ENCODE measurements at places on chromosomes 13 and 19.

- no peak for DNase-seq
These were observed 68.6 kb upstream of the SCEL start for GRCh38 chr13:77466753-77467422.

- no peak for DNase-seq
These were observed 687 bp upstream of the HRC start for GRCh38 chr19:49155820-49156346.

DNA sequence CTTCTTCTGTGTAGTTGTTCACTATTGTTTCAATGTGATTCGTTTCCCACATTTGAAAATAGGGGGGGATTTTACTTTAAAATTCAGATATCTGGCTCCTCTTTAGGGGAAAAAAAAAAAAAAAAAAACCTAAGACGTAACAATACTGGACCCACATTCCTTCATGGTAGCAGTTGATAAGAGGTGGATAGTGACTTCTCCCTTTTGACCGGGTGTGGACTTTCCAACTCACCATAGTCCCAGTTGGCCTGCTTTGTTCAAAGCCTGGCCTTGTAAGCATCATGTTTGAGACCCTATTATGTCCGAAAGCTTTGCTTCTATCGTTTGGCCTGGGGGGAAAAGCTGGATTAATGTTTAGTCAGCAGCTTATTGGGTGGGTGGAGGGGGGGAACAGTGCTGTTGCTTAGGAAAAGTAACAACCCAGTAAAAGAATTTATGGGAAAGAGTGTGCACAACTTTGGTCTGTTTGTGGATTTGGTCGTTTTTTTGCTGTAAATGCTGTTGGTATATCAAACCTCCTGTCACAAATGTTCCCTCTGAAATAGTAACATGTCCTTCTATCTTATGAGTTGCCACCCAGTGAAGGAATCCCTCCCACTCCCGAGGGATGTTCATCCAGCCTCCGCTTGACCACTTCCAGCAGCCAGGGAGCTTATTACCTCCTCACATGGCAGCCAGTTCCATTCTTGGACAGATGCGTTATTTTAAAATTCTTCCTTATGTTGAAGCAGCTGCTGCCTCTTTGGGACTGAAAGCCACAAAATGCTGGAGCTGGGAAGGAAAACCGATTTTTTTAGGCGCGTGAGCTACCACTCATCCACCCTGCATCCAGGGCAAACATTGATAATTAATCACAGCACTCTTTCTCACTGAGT lies 10.4 kb downstream of the SAMD4B start:
- no peak for DNase-seq

DNA sequence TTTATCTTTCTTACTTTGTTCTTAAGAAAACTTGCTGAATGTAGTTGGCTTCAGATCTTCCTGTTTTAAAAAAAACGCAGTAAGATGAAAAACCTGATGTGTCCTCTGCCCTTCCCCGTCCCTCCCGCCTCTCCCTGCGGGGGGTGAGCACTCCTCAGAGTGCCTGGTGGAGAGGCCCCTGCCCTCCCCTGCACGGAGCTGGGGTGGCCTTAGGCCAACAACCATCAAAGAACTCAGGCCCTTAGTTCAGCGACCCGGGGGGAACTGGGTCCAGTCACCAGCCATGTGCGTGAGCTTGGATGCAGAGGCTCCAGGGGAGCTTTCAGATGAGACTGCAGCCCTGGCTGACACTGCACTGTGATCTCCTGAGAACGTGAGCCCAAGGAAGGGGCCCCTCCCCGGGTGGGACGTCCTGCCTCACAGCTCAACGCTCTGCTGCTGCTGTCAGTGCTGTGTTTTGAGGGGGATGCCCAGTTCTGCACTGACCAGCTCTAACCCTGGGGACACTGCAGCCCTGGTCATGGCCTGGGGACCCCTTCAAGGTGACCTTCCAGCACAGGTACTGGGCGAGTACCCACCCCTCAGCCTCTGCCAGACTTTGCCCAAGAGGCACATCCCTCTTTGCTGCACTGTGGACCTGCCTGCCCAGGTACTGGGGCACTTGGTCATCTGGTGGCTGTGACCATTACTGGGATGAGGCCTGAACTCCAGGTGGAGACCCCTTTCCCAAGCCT lies 42.7 kb downstream of the ANKRD10 start:
- DNase-seq, result no peak

DNA sequence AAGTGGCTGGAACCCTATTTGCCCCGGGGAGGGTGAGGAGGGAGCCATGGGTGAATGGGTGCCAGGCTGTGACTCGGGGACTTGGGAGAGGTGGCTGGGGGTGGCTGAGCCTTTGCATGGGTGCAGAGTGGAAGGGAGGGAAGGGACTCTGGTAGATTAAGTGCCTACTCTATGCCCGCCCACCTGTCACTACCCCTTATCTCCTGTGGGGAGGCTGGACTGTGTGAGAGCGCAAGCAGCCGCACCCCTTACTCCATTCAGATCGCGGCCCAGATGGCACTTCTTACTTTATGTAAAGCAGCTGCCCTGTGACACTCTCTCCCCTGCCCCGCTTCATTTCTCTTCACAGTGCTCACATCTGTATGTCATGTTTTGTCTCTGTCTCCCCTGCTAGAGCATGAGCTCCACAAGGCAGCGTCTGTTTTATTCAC lies 2.9 kb downstream of the KASH5 start:
- no peak for DNase-seq

Data from D721Med (cell line).